ENCODE measurements at places on chromosomes 1 and 21.

- no peak for DNase-seq
Observed at GRCh38 chr1:8482979-8483381, 165.1 kb downstream of the SLC45A1 start.

GRCh38 chr1:200237066-200237465 lies 172.8 kb downstream of the ZNF281 start:
- DNase-seq, result no peak

DNA sequence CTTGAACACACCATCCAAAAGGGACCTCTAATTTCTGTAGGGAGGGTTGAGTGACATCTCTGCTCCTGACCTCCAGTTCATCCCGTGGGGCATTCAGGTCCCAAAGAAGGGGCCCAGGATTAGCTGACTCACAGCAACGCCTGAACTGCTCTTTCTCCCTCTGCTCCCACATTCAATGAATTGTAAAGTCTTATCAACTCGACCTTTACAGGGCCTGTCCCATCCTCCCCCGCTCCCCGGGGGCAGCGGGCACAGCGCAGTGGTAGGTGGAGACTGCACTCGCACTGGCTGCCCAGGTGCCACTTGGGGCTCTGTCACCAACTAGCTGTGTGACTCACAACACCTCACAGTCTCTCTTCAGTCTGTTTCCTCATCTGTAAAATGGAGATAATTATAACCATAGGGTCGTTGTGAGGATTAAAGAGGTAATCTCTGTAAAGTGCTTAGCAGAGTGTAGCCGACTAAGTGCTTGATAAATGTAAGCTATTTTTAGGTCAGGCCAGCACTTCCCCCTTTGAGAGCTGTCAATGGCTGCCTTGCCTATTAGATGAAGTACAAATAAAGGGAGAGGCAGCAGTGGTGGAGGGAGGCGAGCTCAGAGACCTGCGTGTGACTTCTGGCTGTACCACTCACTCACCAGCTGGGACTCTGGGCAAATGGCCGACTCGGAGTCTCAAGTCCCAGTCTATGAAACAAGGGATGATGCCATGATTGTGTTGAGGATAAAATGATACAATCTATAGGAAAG lies 637 bp upstream of the MYBPHL start:
- DNase-seq, result no peak

DNA sequence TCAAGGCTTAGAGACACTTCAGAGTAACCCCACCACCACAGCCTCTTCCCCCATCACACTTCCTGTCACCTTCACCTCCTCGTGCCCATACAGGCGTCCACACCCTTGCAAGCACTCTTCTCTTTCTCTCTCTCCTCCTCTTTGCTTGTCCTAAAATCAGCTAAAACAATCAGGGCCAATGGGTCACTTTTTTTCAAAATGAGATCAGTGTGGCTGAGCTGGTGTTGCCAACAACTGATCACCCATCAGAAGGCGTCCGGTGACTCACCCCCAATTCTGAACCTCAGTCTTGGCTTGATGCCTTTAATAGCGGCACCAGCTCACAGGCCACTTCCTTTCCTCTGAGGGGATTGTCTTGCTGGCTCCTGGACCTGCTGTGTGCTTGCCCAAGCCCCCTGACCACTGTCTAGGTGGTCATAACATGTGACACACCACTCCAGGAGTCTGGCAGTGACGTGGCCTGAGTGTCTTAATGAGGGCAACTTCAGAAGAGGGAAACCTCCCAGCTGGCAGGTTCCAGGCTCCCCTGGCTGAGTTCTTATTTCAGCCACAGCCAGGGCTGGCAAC lies 1.6 kb downstream of the DRAXIN start:
- peak; percentile 64 for DNase-seq

DNA sequence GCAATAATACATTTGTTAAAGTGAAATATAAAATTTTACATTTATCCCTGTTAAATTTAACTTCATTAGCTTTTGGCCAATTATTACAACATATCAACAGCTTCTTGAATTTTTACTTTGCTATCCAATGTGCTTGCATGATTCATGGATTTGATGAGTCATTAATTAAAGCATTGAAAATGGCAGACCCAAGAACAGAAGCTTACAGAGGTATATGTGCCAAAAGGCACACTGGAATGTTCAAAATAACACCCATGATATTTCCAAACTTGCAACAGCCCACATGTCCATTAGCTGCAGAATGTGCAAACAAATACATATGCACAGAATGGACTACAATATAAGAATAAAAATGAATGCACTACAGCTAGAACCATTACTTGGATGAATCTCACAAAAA lies 76.4 kb upstream of the MAN1A2 start:
- DNase-seq, result no peak

GRCh38 chr1:234944439-234945344 lies 183.9 kb downstream of the TOMM20 start:
- DNase-seq, result no peak

DNA sequence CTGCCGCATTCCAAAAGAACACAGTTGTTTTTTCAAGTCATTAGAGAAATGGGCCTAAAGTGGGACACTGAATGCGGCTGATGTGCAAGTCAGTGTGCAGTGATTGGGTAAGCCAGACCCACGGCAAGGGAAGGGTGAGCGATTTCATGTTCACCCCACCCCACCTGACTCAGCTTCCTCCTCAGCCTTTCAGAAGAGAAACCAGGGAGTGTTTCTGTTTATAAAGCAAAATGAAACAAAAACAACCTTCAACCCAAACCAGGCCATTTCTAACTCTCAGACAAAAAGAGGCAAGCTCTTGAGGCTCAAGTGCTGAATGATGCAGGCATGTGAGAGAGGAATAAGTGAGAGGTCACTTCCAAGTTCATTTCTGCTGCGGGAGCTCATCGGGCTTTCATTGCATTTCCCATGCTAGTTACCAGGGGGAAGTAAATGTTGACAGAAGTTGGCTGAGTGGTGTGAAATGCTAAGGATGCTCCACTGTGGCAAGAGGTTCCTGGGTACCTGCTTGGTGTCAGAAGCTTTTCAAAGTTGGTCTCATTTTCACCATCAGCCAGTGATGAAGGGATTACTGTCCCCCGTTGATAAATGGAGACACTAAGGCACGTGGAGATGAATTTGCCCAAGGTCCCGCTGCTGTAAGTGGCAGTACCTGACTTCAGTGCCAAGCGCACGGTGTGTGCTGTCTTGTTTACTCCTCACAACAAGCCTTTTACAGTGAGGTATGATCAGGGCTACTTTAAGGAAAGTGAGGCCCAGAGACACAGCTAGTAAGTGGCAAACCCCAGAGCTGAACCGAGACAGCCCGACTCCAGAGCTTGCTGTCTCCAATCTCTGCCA lies 29.1 kb downstream of the STPG1 start:
- no peak for DNase-seq

- no peak for DNase-seq
Observed at GRCh38 chr1:107997866-107998265, 32.9 kb upstream of the VAV3 start.

DNA sequence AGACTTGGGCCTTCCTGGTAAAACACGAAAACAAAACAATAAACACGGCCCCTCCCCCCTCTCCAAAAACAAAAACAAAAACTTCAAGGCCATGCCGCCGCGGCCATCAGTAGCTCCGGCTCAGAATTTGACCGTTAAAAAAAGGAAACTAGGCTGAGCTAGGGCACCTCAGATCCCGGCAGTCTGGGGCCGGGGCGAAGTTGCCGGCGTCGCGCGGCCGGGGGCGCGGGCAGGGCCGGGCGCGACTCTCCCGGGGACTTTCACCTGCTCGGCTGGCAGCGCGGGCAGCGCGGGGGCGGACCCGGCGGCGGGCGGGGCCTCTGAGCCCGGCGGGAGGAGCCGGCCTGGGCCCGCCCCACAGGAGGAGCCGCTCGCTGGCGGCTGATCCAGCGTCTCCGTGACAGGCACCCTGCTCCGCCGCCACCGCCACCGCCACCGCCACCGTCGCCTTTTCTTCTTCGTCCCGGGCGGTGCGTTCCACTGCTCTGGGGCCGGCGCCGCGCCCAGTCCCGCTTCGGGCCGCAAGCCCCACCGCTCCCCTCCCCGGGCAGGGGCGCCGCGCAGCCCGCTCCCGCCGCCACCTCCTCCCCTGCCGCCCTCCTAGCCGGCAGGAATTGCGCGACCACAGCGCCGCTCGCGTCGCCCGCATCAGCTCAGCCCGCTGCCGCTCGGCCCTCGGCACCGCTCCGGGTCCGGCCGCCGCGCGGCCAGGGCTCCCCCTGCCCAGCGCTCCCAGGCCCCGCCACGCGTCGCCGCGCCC lies at the start of gene NOS1AP:
Gene NOS1AP, plus strand, starts transcription at position 358 of the 760 bp plus-strand sequence. CDS start 487 bp downstream, outside the sequence.
- DNase-seq, result peak; percentile 37
